ENCODE measurements at places on chromosomes 3 and 15.

DNA sequence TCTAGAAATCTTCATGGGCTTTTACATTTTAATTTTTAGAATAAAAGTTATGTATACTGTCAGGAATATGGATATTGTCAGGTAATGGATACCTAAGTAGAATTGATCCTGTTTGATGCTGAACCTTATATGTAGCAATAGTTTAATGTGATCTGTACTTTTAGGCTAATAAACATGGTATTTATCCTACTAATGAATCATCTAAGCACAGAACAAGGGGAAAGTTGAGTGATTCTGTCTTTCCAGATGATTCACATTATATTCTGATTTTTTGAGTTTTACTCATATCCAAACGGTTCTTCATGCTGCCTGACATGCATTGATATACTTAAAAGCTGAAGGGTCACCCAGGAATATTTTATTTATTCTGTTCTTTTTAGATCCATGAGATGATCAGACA, 34.5 kb downstream of the FANCI start:
- DNase-seq = no peak

DNA sequence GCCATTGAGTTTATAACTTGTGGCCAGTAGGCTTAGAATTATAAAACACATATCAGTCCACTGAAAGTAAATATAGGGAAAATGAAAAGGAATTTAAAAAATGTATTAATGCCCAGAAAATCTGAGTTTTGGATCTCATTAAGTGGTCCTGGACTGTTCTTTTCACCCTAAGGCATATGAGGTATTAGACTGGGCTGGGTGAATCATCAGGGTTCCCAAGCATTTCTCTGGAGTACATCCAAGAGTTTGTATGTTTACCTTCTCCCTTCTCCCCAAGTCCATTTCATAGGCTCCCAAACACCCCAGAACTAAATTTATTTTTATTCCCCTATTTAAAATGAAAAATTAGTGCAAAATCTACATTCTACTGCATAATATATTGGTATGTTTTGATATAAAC, 31.9 kb upstream of the SPTSSB start:
- no peak for DNase-seq

GRCh38 chr15:66167854-66168253, 85.7 kb downstream of the MEGF11 start:
- no peak for DNase-seq

- DNase-seq = no peak
These were observed 458.6 kb upstream of the THRB start for GRCh38 chr3:24953060-24953771.

GRCh38 chr3:184642631-184643285, 69.1 kb downstream of the MAGEF1 start:
- no peak for DNase-seq

DNA sequence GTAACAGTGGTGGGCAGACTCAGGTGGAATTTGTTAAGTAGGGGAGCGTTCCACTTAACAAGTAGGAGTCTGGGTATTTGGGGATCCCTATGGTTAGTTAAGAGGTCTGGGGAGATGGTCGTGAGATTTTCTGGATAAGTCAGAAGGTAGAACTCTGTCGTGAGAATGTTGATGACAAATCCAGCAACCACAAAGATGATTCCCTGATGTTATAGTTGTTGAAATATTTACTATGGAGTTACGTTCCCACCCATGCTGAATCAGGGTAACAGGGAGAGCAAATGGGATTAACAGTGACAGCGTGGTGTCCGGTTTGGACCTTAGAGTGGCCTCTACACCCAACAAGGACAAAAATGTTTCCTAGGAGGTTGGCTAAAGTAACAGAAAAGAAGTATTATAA, 110.8 kb downstream of the MFSD1 start:
- DNase-seq = no peak

GRCh38 chr3:72054976-72055375, 270.0 kb upstream of the PROK2 start:
- DNase-seq = no peak

DNA sequence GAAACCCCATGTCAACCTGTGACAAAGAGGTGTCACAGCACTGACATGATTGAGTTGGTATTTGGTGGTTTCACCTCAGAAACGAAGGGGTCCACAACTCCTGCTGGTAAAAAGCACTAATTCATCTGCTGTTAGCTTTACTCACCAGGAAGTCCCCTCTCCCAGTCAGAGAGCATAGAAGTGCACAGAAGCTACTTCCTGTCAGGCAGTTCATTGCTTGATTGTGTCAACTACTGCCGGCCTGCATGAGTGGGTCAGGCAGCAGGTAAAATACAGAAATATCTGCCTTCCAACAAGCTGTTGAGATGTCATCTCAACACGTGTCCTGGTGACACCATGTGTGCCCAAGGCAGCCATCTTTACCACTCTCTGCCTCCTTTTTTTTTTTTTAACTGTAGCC, 596.6 kb upstream of the NR2F2 start:
- DNase-seq = no peak

GRCh38 chr3:151372063-151372820, 12.3 kb downstream of the P2RY12 start:
- no peak for DNase-seq

DNA sequence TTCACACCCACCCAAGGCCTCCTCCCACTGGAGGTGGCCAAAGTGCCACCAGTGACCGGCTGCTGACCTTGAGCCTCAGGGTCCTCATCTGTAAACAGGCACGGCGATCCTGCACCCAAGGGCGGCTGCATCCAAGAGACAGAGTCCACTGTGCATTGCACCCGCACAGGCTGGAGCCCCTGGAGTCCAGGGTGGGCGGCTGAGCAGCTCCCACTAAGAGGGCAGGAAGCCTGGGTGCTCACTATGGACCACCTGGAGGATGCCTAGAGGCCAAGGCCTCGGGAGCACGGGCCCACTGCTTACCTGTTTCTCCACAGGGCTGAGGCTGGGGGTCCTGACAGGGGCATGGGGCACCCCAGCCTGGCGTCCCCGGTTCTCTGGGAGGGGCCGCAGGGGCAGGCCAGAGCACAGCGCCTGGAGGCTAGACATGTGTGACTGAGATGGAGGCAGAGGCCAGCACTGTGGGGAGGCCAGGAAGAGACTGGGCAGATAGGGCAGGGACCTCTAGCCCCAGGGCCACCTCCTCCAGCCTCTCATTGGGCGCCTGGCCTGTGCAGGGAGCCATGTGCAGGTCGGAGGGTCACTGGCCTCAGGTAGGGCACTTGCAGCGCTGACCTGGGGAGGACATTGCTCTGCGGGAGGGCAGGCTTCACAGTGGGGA, at the start of gene UROC1:
UROC1 (minus strand) TSS at position 483 of the 661 bp plus-strand sequence; CDS start at position 429, 54 bp downstream.
- no peak for DNase-seq

DNA sequence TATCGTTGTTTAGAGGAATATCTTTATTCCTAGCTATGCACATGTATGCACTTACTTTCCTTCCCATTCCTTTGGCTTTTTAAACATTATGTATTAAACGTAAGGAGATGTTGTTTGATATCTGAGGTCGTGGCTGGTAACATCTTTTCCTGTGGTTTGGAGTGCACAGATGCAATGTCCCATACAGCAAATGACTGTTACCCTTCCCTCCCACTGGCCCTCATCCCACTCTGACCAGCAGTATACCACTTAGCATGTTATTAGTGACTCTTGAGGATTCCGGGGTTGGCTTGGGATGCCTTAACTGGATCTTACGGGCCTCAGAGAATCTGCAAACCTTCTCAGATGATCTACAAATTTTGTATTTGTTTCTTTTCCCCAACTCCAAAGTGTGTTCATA, 34.5 kb downstream of the TGFBR2 start:
- DNase-seq = no peak

- DNase-seq = no peak
These were observed 31.7 kb downstream of the ALCAM start for GRCh38 chr3:105398437-105398836.

- DNase-seq = no peak
These were observed 23.7 kb downstream of the XXYLT1 start for GRCh38 chr3:195247086-195247862.

DNA sequence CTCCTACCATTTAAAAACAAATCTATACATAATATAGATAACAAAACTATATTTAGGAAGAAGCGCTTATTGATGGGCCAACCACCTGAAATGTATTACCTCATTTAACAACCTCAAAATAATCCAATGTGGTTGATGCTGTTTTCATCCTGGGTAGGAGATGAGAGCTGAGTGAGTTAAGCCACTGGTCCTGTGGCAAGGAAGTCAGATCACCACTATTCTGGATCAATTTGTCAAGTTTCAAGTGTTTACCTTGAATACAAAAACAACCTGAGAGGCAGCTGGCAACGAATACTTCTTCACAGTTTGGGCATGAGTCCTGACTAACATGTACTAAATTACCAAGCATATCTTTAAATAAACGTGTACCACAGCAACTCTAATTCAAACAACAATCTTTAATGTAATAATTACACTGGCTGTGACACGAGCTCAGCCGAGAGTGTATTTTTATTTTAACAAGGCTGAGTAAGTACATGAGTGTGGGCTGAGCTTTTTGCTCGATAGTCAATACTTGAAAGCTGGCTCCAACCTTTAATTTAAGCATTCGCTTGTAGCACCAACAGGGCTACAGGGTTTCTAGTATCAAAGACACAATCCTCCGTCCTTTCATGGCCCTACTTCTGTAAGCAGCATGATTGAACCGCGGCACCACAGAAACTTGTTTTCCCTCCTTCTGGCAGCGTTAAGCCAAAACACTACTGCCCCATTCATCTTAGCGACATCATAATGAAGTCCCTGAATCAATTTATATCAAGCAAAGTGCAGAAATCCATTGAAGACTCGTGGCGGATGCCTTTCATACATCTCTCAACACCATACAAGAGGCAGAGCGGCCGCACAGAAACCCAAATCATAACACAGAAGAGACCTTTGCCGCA, 93.8 kb upstream of the ICE2 start:
- no peak for DNase-seq

DNA sequence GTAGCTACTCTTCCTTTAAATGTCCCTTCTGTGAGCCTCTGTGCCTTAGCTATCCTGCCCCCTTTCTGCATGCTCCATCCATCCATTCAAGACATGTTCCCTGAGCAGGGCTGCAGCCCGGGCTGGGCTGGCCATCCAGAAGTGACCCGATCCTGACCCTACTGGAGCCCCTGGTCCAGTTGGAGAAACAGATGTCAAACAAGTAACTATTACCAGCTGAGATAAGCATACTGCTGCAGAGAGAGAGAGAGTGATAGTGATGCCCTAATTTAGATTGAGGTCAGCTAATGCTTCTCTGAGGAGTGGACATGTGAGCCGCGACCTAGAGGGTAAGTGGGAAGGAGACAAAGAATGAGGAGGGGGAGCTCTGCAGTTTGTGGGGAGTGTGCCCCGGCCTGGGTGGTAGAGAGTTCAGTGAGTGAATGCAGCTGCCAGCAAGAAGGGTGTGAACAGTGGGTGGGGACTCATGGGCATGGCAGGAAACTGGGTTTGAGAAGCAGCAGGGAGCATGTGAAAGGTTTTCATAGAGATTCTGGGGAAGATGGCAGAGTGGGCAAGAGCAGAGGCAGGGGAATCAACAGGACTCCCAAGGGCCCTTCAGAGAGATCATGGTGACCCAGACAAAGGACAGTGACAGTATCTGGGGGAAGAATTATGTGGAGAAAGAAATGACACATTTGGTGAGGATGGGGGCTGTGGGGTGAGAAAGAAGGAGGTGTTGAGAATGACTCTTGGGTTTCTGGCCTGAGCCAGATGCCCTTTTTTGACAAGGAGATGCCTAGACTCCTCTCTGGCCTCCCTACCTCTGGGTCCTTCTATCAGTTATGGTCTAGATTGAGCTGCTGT, 44.9 kb downstream of the CHCHD6 start:
- no peak for DNase-seq

DNA sequence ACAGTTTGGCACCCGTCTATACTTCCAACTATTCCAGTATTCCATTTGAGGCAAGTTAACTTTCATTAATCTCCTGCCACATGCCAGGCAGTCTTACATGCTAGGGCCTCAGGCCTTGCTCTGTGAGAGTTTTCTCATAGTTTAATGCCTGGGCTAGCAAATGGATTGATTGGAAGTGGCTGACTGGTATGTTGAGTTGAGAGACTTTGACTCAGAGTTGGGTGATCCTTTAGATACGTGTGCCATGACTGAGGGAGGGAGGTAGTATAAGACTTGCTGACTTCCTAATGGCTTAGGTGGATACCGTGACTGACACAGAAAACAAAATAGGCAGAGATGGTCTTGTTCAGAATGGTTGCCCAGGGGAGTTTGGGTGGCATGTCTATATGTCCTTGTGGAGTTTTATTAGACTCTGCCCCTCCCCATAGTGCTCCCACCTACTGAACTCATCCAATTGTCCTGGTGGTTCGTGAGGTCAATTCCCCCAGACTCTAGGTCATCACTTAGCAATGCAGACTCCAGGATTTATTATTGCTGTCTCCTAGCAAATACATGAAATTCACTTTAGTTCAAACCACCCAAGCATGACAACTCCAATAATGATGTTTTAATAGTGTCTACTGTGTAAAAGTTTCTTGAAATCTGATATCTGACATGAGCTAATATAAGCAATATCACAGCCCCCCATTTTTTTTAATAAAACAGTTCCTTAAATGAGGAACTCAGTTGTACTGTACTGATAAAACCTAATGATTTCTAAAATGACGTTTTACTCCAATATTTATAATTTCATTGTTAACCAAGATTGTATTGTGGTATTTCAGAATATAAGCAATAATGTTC, 413.9 kb upstream of the MDFIC2 start:
- no peak for DNase-seq

DNA sequence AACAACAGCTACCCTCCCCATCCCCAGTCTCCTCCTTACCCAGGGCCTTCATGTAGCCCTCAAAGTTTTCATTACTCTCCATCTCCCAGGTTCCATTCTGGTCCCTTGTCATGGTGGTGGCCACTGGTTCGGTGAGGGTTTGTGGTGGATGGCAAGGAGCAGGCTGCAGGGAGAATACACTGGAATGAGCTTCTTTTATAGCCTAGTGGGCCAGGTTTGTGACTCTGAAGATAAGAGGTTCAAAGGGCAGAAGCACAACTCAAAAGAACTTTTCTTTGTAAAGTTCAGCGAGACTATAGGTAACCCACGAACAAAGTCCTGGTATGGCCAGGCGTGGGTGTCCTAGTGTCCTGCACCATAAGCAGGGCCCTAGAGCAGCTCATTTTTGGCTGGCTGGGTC, at the start of gene RBP2:
RBP2 (minus strand) TSS at position 169 of the 400 bp plus-strand sequence; CDS start at position 112, 57 bp downstream.
- no peak for DNase-seq

DNA sequence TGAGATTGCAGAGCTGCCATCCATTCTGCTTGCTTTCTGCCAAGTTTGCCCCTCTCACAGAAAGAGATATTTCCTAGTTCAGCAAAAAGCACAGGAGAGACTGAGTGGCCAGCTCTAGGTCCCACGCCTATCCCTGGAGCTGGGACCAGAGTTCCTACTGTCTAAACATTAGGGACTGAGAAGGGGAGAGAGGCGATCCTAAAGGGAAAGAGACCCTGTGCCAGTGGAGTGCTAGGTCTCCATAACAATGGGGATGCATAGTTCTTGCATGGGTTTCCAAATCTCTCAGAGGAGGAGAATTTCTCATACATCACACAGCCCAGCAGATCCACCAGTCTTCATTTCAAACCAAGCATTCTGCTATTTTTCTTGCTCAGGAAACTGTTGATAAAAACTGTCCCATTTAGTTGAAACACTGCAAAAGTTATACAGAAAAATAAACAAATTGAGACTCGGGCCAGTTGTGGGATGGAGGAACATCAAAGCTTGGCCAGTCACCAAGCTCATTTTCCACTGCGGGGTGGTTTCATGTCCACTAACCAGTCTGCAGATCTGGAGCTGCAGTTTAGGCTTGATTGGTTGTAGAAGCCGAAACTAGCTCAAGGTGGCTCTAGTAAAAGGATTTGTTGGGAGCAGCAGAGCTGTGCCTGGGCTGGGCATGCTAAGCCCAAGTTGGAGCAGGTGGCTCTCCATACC, 62.7 kb downstream of the EEFSEC start:
- no peak for DNase-seq

GRCh38 chr3:128804017-128804810, 75.2 kb upstream of the ACAD9 start:
- DNase-seq = no peak
